Urothelium cell line (cell line): ENCODE measurements at places on chromosomes 2 and 18.

DNA sequence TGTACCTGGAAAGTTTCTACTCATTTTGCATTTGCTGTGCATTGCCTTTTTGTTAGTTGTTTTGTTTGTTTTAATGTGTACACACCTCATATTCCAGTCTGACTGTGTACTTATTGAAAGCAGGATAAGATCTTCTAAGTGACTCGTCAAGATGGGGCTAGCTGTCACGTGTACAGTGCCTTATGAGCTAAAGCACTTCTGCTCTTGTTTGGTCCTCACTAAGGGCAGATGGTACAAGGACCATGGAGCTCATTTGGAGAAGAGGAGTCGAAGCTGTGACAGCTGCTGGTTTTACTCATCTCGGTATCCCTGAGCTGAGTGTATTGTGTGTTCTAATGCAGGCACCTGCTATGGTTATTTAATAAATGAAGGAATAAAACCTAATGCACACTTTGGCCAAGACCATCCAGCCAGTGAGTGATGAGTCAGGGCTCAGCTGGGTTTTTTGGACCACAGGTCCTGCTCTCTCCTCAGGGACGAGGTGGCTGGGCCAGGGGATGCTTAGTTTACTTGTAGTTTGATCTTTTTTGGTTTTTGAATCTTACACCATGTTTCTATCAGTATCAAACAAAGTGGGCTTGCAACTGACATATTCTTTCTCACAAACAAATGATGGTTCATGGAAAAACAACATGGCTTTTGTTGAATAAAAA is 152.5 kb upstream of the APCDD1 start:
- no peak for DNase-seq

DNA sequence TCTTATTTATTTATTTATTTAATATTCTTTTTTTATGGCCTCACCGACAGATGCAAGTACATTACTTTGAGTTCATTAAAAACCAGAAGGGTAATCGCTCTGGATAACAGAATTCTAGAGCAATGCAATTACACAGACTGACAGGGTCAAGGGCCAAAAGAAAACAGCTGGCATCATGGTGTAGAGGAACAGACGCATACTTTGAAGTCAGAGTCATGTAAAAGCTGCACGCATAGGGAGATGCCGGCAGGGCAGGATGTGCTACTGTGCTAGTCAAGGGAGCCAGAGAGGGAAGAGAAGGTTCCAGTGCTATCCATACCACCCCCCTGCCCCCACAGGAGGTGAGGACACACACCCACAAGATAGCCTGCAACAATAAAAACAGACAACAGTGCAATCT is 115.2 kb upstream of the TFCP2L1 start:
- no peak for DNase-seq

DNA sequence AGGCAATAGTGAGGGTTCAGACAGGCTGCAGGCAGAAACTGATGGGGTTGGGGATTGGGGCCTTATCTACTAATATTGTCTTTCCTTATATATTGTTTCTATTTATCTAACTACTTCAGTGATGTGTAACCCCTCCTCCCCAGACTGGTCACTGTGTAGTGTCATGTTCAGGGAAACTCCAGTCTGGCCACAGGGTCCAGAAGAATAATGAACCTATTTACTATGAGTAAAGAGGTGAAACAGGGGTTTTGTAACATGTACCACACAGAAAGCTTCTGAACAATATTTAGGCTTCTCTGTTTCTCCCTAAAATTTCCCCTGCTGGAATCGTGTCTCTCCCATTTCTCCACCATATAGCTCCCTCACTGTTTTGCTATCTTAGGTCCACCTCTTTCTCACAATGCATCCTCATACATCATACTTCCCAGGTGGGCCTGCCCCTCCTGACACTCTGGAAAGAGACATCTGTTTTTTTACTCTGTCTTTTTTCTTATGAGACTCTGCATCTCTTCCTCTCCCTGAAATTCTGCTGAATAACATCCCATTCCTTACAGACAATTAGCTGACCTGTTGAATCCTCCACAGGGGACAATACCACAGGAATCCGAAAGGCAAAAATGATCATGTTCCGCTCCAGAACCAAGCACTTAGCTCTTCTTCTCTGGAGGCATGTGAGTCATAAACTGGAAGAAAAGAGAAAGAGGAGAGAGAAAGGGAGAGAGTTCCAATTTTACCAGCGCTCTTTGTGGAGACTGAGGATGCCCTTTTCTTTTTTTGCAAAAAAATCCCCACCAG is 154.8 kb downstream of the ZEB2 start:
- DNase-seq = peak; percentile 36

GRCh38 chr2:198913394-198914152 is 544.2 kb downstream of the SATB2 start:
- DNase-seq = no peak
